Right forelimb (tissue), 1 donor: ENCODE measurements at places on chromosomes 12 and 14.

DNA sequence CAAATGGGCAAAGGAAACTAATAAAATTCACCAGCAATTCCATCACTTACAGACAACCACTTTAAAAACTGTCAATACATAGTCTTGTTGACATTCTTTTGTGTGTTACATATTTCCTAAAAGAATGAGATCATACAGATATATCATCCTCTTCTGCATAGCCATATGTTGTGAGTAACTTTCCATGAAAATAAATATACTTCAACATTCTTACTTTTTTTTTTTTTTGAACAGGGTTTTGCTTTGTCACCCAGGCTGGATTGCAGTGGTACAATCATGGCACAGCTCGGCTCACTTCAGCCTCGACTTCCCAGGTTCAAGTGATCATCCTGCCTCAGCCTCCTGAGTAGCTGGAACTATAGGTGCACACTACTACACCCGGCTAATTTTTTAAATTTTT lies 20.9 kb downstream of the ZC2HC1C start:
- no peak for DNase-seq

- no peak for DNase-seq
These were observed 24.9 kb upstream of the TXNRD1 start for GRCh38 chr12:104190641-104191176.

DNA sequence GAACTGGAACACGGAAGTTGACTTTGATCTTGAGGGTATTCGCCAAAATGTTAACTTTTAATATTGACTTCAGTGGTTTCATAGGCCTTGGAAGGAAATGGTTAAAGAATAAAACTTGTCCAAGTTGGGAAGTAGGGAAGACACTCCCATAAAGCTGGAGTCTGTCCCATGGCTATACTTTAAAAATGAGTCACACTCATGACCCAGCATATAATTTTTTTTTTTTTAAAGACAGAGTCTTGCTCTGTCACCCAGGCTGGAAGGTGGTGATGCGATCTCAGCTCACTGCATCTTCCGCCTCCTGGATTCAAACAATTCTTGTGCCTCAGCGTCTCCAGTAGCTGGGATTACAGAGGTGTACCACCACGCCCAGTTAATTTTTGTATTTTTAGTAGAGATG lies 19.6 kb downstream of the TMPRSS12 start:
- DNase-seq = no peak

DNA sequence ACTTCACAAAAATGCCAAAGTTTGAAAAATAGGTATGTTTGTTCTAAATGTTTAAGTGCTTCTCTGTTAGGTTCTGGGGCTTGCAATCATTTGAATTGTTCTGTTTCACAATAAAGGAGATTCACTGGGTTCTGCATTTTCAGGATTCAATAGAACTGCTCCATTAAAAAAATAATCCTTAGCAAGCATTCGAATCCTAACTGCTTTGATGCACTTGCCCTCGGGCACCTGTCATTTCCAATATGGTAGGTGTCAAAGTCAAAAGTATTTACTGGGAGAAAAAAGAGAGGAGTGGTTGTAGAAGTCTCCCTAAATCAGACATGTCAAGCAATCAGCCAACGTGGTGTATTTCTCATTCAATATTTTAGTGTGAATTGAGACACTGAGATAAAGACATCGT lies 5.5 kb downstream of the APOLD1 start:
- no peak for DNase-seq
